ENCODE measurements at places on chromosomes 5 and 9.
A peak's percentile ranks its signal among the peaks of the same experiment; 100 is the strongest.

GRCh38 chr5:122077366-122078115, 518 bp downstream of the LOX start:
- DNase-seq, result no peak

DNA sequence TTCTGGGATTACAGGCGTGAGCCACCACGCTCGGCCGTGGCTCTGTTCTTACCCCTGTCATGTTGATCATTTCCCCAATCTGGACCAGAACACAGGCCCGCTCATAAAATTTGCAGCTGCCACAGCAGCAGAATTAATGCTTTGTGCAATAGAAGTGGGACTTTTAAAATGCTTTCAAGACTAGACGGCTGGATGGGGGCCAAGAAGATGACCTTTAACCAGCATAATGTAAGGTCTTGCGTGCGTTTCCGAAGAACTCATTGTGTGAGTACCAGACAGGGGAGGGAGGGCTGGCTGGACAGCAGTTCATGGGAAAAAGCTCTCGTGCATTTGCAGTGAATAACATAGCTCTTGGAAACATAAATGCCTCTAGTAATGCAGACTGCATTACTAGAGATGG, 3.5 kb upstream of the WDR38 start:
- no peak for DNase-seq

DNA sequence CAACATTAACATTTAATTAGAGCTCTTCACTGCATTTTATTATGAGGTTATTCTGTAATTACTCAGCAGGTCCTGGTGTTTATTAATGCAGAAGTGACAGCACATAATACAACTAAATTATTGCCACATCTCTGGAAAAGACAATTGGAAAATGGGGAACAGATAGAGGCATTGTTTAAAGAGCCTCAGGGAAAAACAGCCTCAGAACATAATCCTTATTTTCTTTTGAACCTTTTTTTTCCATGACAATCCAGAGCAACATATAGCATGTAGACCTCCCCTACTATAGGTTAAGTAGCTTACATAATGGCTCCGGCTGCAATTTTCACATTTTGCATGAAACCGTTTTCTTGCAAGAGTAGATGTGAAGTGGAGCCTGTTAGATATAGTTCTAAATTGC, 87.2 kb downstream of the RMI1 start:
- DNase-seq, result no peak

- no peak for DNase-seq
Observed at GRCh38 chr5:178284996-178285395, 52.4 kb upstream of the PHYKPL start.

DNA sequence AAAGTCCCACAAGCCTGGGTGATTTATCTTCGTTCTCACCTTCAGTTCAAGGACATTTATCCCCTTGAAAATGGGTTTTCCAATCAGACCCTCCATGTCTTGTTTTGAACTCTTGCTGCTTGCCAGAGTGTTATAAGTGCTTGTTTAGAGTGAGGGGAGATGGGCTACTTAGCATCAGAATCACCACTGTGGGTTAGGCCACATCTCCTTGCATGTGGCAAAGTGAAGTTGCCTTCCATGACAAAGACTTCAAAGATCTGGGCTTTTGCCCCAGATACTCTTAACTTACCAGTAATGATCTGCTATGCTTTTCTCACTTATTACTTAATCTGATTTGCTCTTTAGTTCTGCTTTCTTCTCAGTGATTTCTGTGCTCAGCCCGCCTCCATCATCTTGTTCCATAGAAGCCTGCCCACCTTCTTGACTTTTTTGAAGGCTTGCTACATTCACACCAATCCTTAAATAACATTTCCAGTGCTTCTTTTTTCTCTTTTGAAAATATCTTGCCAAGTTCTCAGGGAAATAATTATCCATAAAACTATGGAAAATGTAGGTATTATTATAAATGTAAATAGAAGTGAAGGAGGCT, 39.0 kb downstream of the GPR21 start:
- no peak for DNase-seq

DNA sequence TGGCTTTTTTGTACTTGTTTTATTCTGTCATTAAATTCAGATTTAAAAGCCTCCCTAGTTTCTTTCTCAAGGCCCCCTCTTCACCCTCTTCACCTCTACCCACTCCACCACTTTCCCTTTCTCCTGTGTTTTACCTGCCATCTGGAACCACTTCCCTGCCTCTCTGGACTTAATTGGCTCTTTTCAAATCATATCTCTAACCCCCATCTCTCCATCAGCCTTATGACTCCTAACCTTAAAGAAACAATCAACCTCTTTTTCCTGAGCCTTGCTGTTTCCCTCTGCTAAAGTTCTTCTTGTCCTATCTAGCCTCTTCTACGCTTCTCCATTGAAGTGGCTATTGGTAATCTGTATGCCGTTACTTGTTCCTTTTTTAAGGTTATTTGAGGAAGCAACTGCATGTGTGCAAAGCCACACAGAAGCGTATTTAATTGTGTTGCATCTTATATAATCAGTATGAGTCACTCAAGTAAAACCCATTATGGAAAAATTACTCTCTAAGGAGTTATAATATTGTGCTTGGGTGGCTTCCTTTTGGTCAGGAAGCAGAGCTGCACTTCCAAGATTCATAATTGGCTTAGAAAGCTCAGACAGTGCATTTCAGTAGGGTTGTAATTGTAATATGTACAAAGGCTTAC, 653.6 kb upstream of the ITGA1 start:
- peak; percentile 87 for DNase-seq

- DNase-seq, result peak; percentile 11
Observed at GRCh38 chr9:101977614-101978210, 239.3 kb upstream of the GRIN3A start.

DNA sequence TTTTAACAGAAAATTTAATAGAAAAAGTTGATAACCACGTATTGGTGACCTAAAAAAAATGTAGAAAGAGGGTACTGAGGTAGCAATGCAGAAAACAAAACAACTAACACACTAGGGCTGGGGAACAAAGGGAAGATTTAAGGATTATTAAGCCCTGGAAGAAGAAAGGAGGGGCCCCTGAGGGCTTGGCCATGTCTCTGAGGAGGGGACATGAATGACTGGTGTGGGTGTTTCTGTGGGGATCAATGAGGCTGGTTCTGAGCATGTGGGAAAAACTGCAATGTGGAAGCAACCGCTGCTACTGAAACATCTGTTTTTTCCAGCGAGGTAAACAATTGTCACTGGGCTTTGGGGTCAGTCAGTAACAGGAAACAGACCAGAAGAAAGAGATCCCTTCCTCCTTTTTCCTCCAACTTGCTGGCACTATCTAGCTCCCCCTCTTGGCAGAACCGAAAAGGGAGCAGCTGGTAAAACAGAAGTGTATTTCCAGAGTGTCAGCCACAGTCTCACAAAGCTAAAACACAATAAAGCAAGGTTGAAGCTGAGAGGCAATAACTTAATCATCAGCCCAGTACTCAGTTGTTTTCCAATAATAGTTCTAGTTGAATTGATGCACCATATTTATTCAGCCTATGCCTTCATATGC, 48.3 kb downstream of the ATPSCKMT start:
- DNase-seq, result peak; percentile 54

- DNase-seq, result no peak
Observed at GRCh38 chr5:39448506-39449128, 23.8 kb upstream of the DAB2 start.

GRCh38 chr5:178349075-178349511, 116.5 kb upstream of the PHYKPL start:
- DNase-seq, result no peak

DNA sequence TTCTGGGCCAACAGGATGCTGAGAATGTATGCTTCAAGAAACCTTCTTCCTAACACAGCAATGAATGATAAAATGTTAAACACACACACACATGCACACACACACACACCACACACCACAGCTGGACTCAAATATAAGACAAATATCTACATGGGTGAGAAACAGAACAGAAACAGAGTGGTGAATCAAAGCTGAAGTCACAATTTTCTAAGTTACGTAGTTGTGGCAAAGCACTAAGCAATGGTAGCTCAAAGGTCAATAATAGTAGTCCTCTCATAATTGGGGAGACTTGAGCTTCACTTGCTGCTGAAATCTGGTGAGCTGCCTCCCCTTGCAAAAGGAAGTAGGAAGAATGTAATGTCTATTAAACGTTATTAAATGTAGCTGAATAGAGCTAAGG, 33.7 kb upstream of the ITGA1 start:
- DNase-seq, result no peak

DNA sequence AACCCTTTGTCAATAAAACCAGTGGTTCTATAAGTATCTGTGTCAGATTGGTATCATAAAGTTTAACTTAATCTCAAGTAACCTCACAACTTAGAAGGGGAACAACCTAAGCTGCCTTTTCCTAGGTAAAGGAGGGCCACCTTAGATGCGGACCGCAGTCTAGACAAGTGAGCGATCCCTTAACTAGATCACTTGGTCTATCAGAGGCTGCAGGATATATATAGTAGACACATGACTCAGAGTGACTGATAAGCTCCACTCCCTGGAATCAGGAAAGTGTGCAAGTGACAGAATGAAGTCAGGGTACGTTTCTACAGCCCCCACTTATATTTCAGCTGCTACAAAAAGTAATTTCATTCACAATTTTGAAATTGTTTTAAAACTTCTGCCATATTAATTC, 7.4 kb downstream of the REEP5 start:
- DNase-seq, result no peak

- DNase-seq, result no peak
Observed at GRCh38 chr5:51414516-51414915, 31.3 kb downstream of the ISL1 start.

DNA sequence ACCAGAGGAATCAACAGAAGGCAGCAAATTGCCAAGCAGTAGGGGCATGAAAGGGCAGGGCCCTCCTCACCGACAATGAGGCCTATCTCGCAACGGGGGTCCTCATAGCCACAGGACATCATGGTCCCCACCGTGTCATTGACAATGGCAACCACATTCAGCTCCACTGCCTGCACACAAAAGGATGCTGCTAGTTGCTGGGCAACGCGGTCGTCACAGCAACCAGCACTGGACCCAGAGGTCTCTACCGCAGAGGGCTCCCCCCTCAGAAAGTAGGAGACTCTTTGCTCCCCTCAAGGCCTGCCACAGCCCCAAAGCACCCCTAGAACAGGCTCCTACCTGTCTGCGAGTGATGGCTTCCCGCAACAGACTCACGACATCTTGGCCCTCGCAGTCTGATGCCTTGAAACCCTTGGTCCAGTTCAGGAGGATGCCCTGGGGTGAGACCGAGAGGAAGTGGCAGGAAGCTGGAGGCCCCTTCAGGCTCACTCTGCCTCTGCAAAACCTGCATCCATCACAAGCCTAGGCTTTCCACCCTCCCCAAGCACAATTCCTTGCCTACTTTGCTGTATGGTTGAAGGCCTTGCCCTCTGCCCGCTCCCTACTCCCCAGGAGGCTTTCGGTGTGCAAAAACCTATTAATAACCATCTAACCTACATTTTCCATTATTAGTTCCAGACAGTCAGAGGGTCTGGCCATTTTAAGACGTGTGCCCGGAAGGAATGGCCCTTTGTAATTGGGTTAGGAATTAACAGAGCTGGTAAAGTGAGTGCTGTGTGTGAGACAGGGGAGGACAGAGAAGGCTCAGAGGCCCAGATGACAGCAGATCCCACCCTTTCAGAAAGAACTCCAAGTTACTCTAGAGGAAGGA, 15.2 kb downstream of the HK3 start:
- DNase-seq, result no peak

- no peak for DNase-seq
Observed at GRCh38 chr5:117177302-117177701, 602.7 kb upstream of the SEMA6A start.

DNA sequence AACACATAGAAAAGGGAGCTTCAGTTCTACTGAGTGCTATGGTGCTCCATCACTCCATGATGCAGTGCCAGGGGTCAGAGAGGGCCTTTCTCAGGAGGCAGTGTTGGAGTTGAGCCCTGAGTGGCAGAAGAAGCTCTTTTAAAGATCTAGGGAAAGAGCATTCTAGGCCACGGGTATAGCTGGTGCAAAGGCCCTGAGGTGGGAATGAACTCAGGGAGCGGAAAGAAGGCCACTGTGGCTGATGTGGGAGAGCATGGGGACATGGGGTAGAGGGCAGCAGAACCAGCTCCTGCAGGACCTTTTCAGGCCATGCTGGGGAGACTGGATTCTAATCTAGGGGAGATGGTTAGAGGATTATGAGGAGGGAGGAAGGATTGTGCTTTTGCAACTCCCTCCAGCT, 9.9 kb downstream of the PSD2 start:
- DNase-seq, result no peak

DNA sequence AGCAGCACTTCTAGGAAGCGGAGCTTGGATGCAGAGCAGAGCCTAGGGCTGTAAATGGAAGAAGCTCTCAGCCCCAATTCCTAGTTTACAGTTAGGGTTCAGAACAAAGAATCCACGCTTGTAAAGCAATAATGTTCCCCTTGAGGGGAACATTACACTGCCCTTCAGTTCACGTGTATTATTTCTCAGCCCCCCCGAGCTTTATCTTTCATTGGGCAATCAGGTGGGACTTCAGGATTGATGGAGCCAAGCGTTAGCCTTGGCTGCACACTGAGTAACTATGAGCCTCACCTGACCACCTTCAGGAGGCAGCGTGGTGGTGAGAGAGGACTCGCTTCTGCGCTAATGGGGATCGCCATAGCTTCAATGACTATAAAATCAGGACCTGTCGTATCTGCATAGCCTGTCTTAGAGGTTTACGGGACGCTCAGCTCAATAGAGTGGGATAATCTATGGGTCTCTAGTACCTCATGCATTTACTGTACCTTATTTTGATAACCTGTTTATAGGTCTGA, 157.0 kb upstream of the RASEF start:
- no peak for DNase-seq

DNA sequence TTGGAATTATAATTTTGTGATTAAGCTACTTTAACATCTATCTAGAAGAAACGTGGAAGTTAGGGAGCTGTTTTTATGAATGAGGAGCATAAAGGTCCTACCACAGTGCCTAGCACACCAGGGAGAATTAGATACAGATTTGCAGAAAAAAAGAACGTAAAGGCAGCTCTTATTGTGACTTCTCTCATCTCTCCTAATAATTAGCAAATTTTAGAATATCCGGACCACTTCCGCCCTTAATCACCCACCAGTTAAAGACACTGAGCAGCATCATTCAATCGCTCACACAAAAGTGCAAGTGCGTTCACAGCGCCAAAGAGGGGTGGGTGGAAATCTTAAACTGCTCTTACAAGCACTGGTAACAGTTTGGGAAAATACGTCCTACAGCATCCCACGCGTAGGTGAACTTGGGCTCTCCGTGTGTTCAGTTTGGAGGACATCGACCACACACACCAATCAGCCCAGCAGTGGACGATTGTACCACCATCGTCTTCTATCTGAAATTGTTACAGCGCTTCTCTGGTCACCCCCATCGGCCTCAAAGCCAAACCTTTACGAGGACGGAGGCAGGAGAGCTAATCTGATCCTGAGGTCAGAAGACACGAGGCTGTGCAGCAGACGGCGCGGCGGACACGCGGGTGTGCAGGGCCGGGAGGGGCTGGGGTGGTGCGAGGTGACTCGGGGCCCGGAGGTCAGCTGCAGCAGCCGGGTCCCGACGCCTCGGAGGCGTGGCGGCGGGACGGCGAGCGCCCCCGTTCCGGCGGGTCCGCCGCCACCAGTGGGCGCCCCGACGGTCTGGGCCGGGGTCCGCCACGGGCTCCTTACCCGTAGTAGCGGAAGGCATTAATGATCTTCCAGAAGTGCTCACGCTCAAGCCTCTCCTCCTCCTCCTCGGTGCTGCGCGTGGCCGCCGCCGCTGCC, 646 bp downstream of the CARNMT1 start:
- peak; percentile 55 for DNase-seq

All from MV-4-11 (cell line).